ENCODE measurements at places on chromosomes 3 and 15.

- no peak for DNase-seq
Measured at GRCh38 chr3:8246070-8246469, 255.6 kb upstream of the LMCD1 start.

DNA sequence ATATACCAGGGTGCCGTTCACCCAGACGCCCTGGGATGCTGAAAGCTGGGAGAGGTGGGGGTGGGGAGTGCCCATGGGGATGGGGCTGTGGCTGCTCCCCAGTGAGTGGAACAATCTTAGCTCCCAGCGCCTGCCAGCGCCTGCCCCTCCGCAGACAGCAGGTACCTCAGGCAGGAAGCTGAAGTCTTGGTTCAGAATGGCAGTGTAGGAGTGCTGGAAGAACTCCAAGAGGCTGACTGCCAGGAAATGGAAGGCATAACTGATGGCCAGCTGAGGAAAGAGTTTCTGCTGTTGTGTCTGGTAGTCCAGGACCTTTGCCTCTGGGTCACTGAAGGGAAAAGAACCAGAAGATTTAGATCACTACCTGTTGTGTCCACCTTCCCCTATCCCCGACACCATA is 8.4 kb downstream of the ACOX2 start:
- no peak for DNase-seq

DNA sequence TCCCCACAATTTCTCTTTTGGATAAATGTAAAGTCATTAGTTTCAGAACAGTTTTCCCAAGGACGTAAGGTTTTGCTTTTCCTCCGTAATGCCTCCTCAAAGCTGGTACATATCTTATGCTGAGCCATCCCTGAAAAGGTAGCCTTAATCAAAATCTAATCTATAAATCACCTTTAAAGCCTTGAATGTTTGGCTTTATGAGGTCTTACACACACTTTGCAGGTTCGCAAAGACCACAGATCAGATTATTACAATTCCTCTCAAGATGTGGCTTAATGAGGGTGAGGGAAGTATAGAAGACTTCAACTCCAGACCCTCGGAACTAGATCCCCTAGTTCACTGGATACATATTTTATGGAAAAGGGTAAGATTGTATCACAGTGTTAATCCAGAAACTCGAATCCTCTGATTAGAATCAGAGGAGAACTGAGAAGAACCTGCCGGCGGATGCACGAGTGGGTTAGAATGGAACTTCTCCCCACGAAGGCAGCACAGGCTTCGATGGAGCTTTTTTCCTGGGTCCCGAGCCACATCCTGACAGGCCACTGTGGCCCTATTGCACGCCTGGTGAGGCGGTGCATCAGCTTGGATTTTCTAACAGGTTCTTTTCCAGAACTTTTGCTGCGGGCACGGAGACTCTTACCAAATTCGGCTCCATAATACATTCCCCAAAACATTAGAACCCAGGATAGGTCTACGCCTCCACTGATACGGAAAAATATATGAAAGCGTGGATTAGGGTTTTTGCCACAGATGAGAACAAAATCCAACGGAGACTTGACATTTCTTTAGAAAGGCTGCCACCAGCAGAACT is 1.2 kb downstream of the CTXND1 start:
- no peak for DNase-seq

GRCh38 chr3:157029365-157029790 is 130.6 kb downstream of the CCNL1 start:
- DNase-seq, result no peak

GRCh38 chr15:56608140-56608778 is 125.0 kb downstream of the ZNF280D start:
- DNase-seq, result peak; percentile 46

DNA sequence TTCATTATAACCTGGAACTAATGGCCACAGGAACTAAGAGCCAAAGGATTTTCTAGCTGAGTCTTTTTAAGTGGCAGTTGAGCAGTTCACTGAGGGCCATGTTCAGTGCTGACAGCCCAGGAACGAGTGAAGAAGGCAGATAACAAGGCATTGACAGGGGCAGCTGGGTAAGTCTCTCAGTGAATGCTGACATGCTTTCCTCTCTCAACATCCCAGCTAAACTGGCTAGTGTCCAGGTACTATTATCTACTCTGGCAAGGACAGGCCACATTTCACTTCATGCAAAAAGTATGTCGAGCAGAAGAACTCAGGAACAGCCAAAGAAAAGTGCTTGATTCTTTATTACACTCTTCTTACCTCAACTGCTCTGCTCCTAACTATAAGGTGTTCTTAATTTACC is 515.9 kb downstream of the NLGN1 start:
- DNase-seq, result no peak

DNA sequence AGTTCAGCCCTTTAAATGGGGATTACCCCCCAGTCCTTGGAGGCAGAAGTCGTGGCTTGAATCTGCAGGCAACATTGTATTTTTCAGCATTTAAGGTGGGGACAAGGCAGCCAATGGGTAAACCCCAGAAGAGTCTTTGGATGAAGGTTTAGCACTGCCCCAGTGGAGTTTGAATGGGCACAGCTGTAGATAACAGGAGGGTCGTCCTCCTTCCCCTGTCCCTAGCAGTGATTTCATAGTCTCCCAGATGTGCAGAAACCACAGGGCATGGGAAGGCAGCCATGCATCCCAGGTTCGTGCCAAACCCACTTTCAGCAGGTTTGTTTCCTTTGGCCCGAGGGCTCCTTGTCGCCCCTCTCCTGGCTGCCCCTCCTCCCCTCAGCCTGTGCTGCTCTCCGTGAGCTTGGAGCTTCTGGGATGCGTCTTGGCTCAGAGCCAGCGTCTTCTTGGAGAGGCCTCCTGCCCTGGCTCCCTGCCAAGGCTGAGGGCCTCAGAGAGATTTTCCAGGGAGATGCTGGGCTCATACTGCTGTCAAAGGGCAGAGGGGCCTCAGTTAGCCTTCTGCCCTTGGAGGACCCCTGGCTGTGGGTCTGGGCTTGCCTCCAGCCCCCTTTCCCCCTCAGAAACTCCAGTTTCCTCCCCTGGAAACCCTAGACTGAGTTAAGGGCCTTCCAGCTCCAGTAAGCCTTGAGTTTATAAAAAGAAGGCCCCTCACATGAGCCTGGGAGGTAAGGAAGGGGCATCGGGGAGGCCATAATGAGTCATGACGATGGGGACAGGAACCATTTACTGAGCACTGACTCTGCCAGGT is 48.9 kb upstream of the POLG start:
- no peak for DNase-seq

DNA sequence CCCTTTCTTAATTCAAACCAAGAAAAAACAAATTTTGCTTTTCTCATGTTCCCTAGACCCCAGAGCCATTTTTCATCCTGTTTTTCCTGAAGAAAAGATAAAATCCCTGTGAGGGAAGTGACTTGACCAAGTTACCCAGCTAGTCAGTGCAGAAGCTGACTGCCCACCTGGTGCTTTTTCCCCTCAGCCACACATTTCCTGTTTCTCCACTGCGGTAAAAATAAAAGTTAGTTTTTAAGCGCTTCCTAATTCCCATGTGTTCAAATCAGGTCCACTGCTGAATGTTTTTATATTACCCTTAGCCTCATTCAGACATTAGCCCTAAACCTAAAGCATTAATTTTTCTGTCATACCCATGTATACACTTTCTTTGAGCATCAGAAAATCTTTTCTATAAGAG is 26.1 kb downstream of the PPP2R3A start:
- DNase-seq, result no peak

DNA sequence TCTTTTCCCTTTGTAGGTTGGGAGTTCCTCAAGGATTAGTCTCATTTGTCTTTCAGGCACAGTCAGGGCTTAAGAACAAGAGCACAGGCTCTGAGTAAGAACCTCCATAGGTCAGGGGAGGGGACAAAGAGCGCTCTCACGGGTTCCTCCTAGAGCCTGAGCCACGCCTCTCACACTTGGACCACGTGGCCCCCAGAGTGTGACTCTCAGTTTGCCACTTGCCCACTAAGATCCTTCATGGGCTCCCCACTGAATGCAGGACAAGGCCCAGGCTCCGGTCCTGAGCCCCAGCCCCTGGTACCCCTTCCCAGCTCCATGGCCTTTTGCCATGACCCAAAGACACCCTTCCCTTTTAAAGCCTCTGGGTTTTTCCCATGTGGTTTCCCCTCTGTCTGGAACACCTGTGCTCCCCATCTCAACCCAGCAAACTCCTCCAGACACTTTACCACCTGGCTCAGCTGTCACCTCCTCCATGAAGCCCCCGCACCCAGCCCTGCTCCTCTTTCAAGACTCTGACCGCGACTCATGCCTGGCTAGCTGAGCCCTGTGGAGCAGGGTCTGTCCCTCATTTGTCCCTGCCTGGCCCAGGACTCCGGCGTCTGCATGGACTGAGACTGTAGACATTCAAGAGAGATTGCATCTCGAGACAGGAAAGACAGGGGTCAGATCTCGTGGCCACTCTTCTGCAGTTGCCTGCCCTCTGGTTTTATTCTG is 32.7 kb downstream of the IQSEC1 start:
- DNase-seq, result peak; percentile 48

- DNase-seq, result no peak
Measured at GRCh38 chr15:68552344-68552743, 26.4 kb upstream of the CORO2B start.

DNA sequence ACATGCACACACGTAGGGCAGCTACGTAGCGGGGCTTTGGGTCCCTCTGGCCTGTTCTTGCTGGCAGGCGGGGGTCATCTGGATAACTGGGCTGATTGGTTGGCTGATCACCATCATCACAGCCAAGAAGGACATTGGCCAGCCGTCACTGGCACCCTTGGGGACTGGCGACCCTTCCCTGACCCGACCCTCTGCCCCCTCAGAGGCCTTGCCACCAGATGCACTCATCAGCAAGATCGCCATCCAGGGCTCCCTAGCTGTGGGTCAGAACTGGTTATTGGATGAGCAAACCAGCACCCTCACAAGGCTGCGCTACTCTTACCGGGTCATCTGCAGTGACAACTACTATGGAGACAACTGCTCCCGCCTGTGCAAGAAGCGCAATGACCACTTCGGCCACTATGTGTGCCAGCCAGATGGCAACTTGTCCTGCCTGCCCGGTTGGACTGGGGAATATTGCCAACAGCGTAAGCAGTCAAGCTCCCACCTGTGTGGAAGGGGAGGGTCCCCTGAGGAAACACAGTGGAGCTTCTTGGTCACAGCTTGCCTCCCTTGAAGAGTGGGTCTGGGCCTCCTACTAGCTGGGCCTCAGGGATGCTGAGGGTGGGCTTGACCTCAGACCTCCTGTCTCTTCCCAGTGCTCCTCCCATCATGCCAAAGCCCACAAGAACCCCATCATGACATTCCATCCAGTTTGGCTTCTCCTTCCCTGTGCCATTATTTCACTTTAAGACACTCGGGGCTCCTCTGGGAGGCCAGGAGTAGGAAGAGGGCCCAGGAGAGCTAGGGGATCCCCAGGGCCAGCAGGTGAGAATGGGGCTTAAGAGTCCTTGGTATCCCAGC is 2.4 kb downstream of the DLL4 start:
- DNase-seq, result no peak

GRCh38 chr3:119223511-119223910 is 17.2 kb downstream of the B4GALT4 start:
- no peak for DNase-seq

- DNase-seq, result no peak
Measured at GRCh38 chr15:78374436-78375393, 34.6 kb downstream of the CRABP1 start.

Measured in T-helper 2 cell (primary cell).